ENCODE measurements at places on chromosomes 5 and 9.

DNA sequence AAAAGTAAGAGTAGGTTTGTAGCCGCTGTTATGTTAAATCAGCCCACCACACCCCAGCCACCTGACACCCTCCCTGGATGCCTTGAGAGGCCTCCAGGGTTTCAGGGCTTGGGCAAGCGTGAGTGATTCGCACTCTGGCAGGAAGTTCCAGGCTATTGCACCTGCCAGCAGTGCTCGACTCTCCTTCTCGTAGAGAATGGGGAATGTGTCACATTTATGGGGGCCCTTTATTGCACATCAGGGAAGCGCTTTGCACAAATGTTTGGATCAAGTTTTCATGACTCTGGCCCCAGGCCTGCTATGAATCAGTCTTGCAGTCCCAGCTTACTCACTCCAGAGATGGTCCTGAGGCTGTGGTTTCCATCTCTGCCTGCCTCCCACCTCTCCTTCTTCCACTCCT is 66.1 kb upstream of the ADRA1B start:
- H3K27ac ChIP-seq: peak overlapping the region; percentile 10
- no peaks in the 10 kb centered on the region for H3K36me3 ChIP-seq
- peaks cover 20% of the 10 kb centered on the region for H3K27me3 ChIP-seq
- peak; percentile 35 for DNase-seq
- H3K4me3 ChIP-seq: no peak overlapping the region

DNA sequence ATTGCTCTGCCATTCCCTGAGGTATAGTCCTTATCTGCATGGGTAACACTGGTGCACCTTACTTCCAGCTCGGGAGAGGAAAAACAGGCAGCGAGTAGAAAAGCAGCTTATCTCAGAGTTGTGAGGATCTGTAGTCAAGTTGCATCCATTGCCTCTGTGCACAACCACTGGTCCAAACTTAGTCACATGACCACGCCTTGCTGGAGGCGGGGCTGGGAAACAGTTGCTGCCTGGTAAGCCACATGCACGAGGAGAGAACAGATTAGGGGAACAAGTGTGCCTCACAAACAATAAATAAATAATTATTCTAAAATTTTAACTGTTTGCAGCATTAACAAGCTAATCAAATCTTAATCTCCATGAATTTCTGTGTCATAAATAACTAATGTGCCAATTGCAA is 18.6 kb downstream of the ZNF622 start:
- DNase-seq: no peak
- H3K4me1 ChIP-seq: no peaks in the 10 kb centered on the region
- no peak overlapping the region for H3K4me3 ChIP-seq
- peaks cover 49% of the 10 kb centered on the region for H3K36me3 ChIP-seq
- H3K27ac ChIP-seq: no peak overlapping the region

- peaks cover 22% of the 10 kb centered on the region for H3K27me3 ChIP-seq
- DNase-seq: no peak
- H3K27ac ChIP-seq: no peak overlapping the region
- H3K36me3 ChIP-seq: no peaks in the 10 kb centered on the region
- H3K4me3 ChIP-seq: no peak overlapping the region
Measured at GRCh38 chr5:132663771-132664695, 6.1 kb downstream of the IL13 start.

DNA sequence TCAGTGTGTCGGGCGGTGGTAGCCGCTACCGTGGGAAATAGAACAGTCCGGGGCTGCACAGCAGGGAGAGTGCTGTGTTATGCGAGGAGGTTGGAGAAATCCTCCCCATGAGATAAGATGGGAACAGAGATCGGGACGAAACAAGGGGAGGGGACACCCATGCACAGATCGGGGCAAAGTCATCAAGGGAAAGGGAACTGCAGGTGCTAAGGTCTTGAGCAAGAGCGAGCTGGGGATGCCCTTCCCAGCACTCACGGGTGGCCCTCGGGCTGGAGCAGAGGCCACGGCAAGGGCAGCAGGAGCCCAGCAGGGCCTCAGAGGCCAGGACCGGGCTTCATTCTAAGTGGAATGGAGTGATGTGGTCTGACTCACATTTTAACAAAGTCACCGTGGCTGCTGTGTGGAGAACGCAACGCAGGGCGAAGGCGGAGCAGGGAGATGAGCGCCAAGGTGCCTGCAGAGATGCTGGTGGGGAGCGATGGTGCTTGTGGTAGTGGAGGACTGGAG is 7.7 kb downstream of the IL13 start:
- no peak overlapping the region for H3K27ac ChIP-seq
- H3K27me3 ChIP-seq: peaks cover 21% of the 10 kb centered on the region
- H3K4me1 ChIP-seq: peaks cover 40% of the 10 kb centered on the region
- DNase-seq: no peak
- no peak overlapping the region for H3K4me3 ChIP-seq

DNA sequence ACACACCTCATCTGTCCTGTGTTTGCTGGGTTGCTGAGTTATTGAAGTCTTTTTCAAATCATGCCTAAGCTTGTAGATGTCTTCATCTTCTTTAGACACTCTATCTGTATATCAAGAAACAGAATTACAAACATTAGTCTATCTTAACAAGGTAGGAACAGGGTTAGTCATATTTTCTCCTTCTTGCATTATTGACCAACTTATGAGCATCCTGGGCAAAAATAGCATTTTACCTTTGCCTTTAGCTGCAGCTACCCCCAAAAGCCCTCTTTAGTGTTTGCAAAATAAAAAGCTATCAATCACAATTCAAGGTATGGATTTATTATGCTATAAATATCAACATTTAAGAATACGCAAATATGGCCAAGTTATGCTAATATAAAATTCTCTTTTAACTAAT is 3.4 kb downstream of the PLK2 start:
- H3K36me3 ChIP-seq: peaks cover 64% of the 10 kb centered on the region
- H3K4me1 ChIP-seq: peaks cover 49% of the 10 kb centered on the region

- H3K36me3 ChIP-seq: peaks cover 90% of the 10 kb centered on the region
- no peaks in the 10 kb centered on the region for H3K4me1 ChIP-seq
- no peak overlapping the region for H3K27ac ChIP-seq
- no peak overlapping the region for H3K4me3 ChIP-seq
Measured at GRCh38 chr5:119512277-119512676, 60.0 kb downstream of the HSD17B4 start.

DNA sequence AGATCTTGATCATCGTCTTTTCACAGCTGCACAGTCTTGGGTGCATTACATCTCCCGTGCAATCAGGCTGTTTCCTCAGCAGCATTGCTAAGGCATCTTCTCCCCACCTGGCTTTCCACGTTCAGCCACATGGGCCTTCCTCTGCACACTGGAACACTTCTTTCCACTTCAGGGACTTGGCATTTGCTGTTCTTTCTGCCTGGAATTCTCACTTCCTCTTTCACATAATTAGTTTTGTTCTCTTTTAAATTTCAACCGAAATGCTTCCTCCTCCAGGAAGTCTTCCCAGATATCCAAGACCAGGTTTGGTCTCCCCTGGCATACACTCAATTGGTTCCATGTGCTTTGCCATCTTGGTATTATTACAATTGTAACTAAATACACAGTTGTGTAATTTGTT is 43.8 kb downstream of the WHRN start:
- no peak overlapping the region for H3K27ac ChIP-seq
- DNase-seq: no peak
- H3K4me3 ChIP-seq: no peak overlapping the region
- H3K27me3 ChIP-seq: peaks cover 4% of the 10 kb centered on the region
- H3K4me1 ChIP-seq: peaks cover 17% of the 10 kb centered on the region
- H3K36me3 ChIP-seq: peaks cover 20% of the 10 kb centered on the region

DNA sequence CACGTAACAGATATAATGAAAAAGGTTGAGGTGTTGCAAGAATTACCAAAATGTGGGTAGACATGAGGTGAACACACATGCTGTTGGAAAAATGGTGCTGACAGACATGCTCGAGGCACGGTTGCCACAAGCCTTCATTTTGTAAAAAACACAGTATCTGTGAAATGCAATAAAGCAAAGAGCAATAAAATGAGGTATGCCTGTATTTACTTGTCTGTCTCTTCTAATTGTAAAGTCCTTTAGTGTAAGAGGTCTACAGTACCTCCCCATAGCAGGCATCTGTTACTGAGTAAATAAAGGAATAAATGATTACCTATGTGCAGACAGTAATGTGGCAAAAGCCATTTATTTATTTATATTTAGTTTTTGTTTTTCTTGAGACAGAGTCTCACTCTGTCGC is 3.0 kb upstream of the CAST start:
- H3K36me3 ChIP-seq: no peaks in the 10 kb centered on the region
- H3K27ac ChIP-seq: no peak overlapping the region
- DNase-seq: no peak
- H3K4me3 ChIP-seq: no peak overlapping the region

- H3K4me1 ChIP-seq: peaks cover 16% of the 10 kb centered on the region
- H3K27ac ChIP-seq: no peak overlapping the region
- H3K36me3 ChIP-seq: peaks cover 8% of the 10 kb centered on the region
- no peak for DNase-seq
- no peak overlapping the region for H3K4me3 ChIP-seq
Measured at GRCh38 chr5:168714046-168714445, 134.9 kb upstream of the PANK3 start.

DNA sequence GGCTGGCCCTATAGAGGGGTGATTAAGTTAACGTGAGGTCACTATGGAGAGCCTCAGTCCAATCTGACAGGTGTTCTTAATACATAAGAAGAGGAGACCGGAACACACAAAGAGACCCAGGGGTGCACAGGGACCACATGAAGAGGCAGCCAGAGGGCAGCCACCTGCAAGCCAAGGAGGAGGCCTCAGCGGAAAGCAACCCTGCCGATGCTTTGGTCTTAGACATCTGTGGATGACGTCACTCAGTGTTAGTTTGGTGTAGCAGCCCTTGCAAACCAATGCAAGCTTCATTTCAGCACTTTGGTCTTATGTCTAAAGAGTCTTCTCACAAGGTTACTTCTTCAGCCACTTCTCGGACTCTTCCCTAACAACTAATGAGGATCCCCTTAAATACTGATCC is 47.6 kb upstream of the GRHPR start:
- H3K27me3 ChIP-seq: peaks cover 15% of the 10 kb centered on the region
- H3K27ac ChIP-seq: no peak overlapping the region
- no peaks in the 10 kb centered on the region for H3K36me3 ChIP-seq
- no peak overlapping the region for H3K4me3 ChIP-seq
- DNase-seq: no peak

All from nephron progenitor cell (in vitro differentiated cells).